HuH-7 (cell line): ENCODE measurements at places on chromosomes 1 and 21.

GRCh38 chr1:154773551-154773950 is 96.5 kb downstream of the KCNN3 start:
- no peak for DNase-seq

- peak; percentile 42 for DNase-seq
Observed at GRCh38 chr1:205774198-205775014, 876 bp downstream of the RAB29 start.

- DNase-seq: no peak
Observed at GRCh38 chr1:14090062-14090461, 390.1 kb downstream of the PRDM2 start.

DNA sequence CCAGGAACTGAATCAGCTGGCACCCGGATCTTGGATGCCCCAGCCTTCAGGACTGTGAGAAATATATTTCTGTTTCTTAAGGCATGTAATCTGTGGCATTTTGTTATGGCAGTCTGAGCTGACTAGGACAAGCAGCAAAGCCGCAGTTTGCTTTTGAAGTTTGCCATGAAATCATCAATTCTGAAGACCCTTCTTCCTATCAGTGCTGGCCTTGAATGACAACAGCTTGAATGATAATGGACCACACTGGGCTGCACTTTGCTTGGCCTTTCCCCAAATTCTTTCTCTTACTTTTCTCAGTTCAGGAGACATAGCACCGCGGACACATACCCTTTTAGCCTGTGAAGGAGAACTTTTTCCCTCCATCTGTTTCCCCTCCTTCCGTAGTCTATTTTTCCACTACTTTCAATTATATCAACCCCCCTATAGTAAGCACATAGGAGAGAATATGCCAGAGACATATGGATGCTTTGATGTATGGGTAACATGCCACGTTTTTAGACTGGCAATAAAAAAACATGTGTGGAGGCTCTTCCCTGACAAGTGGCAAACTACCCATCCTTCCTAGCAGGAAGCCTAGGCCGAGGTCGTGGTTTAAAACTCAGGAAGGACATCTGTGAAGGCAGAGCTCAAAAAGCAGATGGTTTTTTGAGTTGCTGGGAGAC is 42.9 kb downstream of the HLX start:
- no peak for DNase-seq

GRCh38 chr1:87154384-87154783 is 174.3 kb upstream of the LMO4 start:
- no peak for DNase-seq

- DNase-seq: no peak
Observed at GRCh38 chr1:81369833-81370232, 430.9 kb upstream of the ADGRL2 start.

- no peak for DNase-seq
Observed at GRCh38 chr1:112904071-112904830, 51.7 kb downstream of the SLC16A1 start.

DNA sequence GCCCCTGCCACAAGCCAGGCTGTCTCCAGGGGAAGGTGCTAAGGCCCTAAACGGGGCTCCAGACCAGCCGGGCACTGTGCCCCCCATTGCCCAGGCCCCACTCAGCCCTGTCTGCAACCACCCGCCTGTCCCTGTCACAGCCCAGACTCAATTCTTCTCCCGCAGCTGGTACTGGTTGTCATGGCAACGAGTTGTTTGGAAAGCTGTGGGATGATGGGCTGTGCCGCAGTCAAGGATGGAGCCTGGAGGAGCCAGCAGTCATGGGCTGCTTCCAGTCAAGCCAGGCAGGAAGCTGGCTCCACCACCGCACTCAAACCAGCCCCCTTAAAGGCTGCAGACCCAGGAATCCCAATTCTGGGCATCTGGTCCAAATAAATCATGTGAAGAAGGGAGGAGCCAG is 4.2 kb downstream of the SPOCD1 start:
- no peak for DNase-seq

DNA sequence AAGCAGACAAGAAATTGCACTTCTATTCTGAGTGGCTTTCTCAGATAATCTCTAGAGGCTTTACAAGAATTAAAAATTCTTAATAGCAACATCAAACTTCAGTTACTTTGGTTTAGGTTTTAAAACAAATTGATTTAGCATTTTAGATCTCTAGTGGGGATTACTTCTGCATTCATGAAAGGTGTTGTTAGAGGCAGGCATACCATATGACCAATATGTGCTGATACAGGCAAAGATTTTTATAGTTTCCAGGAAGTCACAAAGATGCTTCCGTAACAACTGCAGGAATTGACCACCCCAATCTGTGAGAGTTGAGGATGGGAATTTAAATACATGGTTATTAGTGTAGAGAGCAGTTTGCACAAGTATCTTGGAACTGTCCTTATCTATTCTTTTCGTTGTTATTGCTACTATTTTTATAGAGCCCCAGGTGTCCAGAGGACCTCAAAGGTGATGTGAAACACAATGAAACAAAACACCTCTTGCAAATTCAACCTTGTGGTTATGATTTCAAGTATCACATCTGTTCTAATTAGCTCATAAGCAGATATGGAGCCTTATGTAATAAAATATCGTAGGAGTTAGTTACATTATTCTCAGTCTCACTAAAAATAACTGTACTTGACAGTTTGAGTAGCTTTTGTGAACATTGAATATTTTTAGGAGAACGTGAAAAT is 512.7 kb upstream of the ADGRL4 start:
- DNase-seq: no peak

GRCh38 chr1:226397955-226398636 is 9.8 kb downstream of the PARP1 start:
- DNase-seq: no peak

GRCh38 chr21:45378258-45378966 is 26.6 kb upstream of the COL18A1 start:
- DNase-seq: no peak

DNA sequence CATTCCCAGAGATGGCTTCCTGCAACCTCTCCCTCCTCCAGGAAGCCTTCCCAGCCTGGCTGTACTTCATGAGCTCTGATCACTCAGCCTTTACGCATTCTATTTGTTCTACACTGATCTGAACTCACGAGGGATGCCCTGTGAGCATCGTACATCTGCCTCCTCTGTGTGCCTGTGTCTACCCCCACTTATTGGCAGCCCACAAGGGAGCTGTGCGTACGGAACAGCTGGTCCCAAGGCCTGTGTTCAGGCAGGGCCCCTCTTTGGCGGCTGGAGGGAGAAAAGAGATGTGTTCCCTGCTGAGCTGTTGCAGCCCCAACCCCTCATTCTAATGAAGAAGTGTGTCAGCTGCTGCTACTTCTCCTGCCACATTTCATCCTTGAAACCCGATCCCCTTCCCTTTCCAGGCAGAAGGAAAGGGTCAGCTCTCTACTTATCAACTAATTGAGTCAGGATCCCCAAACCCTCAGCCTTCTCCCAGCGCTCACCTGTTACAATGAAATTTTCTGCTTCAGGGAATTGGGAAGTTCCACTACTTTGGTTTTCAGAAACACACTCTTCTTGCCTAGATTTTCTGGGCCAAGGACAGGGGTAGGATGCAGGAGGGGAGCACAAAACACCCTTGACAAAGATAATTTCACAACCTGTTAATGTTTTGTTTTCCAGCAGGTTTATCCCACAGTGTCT is 3.2 kb downstream of the INKA2 start:
- DNase-seq: no peak

DNA sequence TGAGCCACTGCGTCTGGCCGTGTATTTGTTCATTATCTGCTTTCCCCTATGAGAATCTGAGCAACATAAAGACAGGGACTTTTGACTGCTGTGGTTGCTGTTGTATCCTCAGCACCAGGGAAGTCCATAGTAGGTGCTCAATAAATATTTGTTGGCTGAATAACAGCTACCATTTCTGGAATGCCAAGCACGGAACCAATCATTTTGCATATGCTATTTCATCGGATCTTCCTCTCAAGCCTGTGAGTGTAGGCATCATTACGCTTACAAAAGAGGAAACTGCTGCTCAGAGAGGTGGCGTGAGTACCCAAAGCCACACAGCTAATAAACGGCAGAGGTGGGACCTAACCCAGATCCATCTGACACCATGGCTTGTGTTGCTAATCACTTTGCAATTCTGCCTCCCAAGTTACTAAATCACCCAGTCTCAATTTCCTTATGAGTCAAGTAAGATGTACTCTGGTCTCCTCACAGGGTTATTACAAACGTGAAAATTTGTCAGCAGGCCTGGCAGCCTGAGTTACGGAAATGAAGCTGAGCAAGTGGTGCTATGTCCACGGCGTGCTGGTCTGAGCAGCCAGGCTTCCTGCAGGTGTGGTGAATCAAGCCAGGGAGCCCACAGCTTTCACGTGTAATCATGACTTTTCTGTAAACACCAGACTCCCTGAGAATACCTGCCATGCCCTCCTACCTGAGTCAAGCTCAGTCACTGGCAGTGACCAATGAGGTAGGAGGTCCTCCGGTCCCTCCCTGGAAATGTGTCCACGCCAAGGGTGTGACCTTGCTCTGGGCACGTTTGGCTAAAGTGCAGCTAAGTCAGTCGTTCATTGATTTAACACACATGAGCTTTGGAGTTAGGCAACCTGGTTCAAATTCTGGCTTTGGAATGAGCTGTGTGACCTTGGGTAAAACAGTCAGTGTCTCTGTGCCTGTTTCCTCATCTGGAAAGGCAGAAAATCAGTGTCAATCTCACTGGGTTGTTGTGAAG is 4.8 kb upstream of the RHCE start:
- DNase-seq: no peak

- DNase-seq: no peak
Observed at GRCh38 chr21:41861255-41861654, 17.9 kb downstream of the PRDM15 start.

GRCh38 chr1:143689781-143690180 is 282.0 kb downstream of the FAM72C start:
- no peak for DNase-seq

GRCh38 chr1:110005971-110006370 is 21.4 kb downstream of the AHCYL1 start:
- DNase-seq: no peak

- peak; percentile 75 for DNase-seq
Observed at GRCh38 chr1:32992489-32993323, 28.1 kb upstream of the RNF19B start.

GRCh38 chr1:222045786-222046185 is 303.9 kb upstream of the DUSP10 start:
- DNase-seq: no peak

GRCh38 chr1:212098771-212099170 is 63.2 kb downstream of the DTL start:
- DNase-seq: no peak

- no peak for DNase-seq
Observed at GRCh38 chr1:206584683-206585082, 27.6 kb downstream of the EIF2D start.

- DNase-seq: no peak
Observed at GRCh38 chr21:23108533-23108932, 2110.3 kb downstream of the NCAM2 start.

GRCh38 chr1:39255222-39255621 is 50.7 kb downstream of the MACF1 start:
- no peak for DNase-seq

- DNase-seq: peak; percentile 47
Observed at GRCh38 chr1:11736746-11737639, 1.1 kb downstream of the AGTRAP start.

- no peak for DNase-seq
Observed at GRCh38 chr1:1088801-1089680, 14.9 kb upstream of the RNF223 start.

DNA sequence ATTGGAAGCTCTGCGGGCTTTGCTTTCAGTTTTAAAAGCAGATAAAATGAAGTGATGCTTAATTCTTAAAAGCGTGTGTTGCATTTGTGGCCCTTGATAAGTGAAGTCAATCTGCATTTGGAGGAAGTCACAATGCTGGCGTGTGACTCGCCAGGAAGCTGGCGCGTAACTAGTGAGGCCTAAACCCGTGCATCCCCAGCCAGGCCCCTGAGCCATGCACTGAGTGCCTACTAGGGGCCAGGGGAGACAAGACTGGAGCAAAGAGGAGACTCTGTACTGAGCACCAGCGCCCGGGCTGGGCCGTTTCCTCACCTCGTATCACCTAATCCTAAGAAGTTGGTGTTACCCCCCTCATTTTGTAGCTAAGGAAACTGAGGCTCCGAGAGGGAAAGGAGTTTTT is 4.6 kb upstream of the DDOST start:
- DNase-seq: no peak

- DNase-seq: no peak
Observed at GRCh38 chr1:198178615-198179014, 21.8 kb downstream of the NEK7 start.

GRCh38 chr1:162678439-162678838 is 46.2 kb downstream of the DDR2 start:
- DNase-seq: no peak

- no peak for DNase-seq
Observed at GRCh38 chr1:183911285-183911684, 106.4 kb downstream of the RGL1 start.

DNA sequence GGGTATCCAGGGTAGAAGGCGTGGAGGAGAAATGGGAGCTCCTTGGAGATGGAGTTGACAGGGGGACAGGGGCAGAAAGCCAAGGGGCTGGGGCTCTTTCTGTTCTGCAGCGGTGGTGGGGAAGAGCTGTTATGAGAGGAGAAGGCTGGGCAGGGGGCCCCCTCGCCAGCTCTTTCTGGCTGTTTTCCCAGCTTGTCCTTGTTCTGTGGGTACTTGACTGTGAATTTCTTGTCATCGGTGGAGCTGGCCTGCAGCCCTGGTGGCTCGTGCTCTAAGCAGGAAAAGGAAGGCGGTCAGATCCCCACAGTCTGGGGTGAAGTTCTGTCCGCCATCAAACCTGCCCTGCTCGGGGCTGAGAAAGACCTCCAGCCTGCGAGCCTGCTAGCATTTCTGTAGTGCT is 7.6 kb downstream of the ZNF683 start:
- DNase-seq: no peak

DNA sequence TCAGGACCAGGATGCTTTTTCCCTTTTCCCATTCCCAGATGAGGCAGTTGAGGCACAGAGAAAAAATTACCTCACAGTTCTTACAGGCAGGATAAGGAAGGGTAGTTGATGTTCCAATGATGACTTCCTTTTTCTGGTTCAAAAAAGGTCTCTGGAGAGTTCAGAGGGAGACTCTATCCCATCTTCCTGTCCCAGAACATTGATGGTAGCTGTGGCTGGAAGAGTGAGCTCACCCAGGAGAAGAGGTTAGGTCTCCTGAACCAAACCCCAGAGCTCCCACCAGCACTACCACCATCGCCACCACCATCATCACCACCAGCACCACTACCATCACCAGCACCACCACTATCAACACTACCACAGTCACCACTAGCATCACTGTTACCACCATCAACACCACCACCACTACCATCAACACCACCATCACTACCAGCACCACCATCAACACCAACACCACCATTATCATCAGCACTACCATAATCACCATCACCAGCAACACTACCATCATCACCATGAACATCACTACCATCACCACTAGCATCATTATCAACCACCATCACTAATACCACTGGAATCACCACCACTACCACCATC is 105.5 kb upstream of the RUNX3 start:
- DNase-seq: no peak

GRCh38 chr1:178060789-178061556 is 32.9 kb upstream of the RASAL2 start:
- no peak for DNase-seq
